ENCODE measurements at places on chromosomes 4 and X. TPM values are rescaled to one million over a fixed set of nuclear protein-coding genes. Genes with fewer than 3 reads are reported as not detected.

- DNase-seq = no peak
Measured at GRCh38 chrX:153499876-153500275, 5.1 kb downstream of the BGN start.

- no peak for DNase-seq
Measured at GRCh38 chr4:112847781-112848180, 201.7 kb upstream of the ANK2 start.

DNA sequence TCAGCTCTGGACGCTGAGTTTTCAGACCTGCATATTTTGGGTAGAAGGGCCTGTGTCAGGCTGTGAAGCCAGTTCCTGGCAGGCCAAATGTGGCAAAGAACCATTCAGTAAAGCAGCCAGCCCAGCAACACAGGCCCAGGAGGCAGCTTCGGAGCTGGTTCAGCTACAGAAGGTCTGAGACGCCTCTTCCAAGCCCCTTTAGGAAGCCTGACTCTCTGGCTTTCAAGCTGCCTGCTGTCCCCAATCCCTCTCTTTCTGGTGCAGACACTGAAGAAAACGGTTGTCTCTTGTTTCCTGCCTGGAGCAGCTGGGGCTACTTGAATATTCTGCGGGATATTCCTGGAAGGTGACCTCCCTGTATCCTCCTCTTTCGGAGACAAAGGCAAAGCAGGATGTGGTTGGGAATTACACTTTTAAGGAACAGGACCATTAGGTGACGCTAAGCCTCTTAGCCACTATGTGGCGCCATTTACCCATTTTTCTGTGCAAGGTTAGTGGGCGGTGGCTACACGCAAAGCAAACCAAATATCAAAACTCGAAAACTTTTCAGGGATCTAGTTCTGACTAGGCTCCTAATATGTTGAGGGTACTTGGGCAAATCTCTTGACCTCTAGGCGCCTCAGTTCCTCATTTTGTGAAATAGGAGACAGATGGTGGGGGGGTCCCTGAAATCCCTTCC is 47.2 kb upstream of the LAS1L start:
- peak; percentile 61 for DNase-seq

DNA sequence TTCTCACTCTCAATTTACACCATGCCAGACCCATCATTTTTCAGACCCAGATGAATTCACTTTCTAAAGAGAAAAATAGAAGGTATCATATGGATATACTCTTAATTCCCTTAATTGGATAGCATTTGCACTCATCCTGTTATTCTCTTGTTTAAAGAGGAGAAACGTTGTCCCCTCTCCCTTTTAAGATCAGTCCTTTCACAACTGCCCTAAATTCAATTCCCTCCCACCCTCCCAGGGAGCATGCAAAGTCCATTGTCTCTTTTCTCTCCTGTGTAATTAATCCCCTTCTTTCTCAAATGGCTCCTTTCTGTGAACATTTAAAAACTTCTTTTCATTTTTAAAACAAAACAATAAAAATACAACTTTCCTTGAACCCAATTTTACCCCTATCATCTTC is 124.7 kb upstream of the TLL1 start:
- no peak for DNase-seq

DNA sequence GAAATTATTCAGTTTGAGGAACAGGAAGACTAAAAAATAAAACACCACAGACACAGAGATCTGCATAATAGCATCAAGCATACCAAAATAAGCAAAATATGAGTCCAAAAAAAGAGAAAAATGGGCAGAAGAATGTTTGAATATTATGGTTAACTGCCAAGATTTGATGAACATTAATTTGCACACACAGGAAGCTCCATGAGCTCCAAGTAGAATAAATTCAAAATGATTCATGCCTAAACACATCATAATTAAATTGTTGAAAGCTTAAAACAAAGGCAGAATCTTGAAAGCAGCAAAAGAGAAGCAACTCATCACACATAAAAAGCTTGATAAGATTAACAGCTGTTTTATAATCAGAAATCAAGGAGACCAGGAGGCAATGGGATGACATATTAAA is 156.6 kb upstream of the ARSJ start:
- peak; percentile 12 for DNase-seq

- DNase-seq = peak; percentile 93
Measured at GRCh38 chr4:89539374-89539773, 231.8 kb upstream of the GPRIN3 start.

DNA sequence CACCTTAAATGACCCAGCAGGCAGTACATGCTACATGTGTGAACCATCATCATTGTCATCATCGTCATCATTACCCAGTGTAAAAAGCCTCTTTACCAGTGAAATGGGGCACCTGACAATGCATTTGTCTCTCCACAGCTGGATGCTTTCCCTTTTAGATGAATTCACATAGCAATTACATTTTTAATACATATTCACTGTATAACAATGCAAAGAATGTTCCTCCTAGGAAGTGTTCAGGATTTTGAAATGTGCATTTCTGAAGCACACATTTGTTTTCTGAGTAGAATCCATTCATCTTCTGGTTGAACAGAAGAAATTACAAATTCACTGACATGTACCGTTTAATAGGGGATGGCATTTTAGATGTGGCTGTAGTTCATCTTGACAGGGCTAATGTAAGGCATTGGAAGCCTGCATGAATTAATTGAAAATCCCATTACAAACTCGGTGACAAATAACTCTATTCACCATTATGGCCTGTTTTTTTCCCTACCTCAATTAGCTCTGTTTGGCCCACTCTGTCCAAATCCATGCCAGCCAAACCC is 111.1 kb downstream of the SH3RF1 start:
- DNase-seq = peak; percentile 76

DNA sequence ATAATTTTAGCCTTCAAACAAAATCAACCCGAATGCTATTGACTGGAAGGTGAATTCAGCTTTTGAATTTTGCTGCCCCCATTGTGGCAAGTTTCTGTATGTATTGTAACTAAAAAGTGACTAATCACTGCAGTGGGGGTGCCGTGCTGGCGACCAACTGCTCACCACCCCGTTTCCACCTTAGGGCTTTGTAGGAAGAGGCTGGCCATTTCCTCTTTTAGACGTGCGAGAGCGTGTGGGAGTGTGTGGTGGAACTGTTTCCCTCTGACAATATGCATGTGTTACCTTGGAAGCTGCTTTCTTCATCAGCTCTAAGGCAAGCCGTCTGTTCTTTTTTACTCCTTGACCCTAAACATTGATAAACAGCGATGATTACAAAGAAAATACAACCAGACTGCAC is 78.8 kb downstream of the SEL1L3 start:
- DNase-seq = no peak

DNA sequence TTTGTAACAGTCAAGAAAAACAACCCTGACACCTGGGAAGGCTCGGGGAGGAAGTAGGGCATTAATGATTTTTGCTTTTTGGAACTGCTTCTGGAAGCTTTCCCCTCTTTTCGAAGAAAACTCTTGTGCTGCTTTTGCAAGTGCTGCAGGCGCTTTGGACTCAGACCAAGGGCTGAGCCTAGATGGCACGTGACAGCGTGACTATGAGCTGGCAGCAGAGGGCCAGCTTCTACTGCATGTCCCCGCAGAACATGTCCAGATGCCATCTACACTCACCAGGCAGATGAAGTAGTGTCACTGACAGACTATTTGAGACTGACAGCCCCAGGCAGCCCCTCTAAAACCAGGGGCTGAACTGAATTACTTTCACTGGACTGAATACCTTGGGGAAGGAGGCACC is 6.2 kb downstream of the NR0B1 start:
- no peak for DNase-seq

- DNase-seq = no peak
Measured at GRCh38 chrX:106203315-106203714, 35.2 kb downstream of the PWWP3B start.

- no peak for DNase-seq
Measured at GRCh38 chrX:132489578-132490419, 961 bp upstream of the MBNL3 start.

- DNase-seq = no peak
Measured at GRCh38 chrX:47840111-47840510, 3.4 kb downstream of the ZNF81 start.

- DNase-seq = no peak
Measured at GRCh38 chrX:25527596-25527995, 511.8 kb upstream of the ARX start.

The MAGED4B gene
- total RNA-seq = 35.5 TPM

The ACE2 gene
- total RNA-seq = not detected

The CXCL11 gene
- under 0.01 TPM for total RNA-seq

The SLC16A2 gene
- total RNA-seq = 5.3 TPM

The PRRG3 gene
- not detected for total RNA-seq

The FATE1 gene
- total RNA-seq = not detected

The TRIM75 gene
- total RNA-seq = not detected

All from IMR-90 (cell line).